Fibroblast of villous mesenchyme (primary cell): ENCODE measurements at places on chromosomes 13 and 19. TPM values are rescaled to one million over a fixed set of nuclear protein-coding genes. Genes with fewer than 3 reads are reported as not detected.

GRCh38 chr19:34676697-34677385, at the start of gene SCGB2B2:
TSS of gene SCGB2B2 (minus strand) at chr19:34677159. CDS start at chr19:34594563, 82,596 bp downstream.
- DNase-seq: no peak

The GRK1 gene
- total RNA-seq: not detected in 2 replicates

DNA sequence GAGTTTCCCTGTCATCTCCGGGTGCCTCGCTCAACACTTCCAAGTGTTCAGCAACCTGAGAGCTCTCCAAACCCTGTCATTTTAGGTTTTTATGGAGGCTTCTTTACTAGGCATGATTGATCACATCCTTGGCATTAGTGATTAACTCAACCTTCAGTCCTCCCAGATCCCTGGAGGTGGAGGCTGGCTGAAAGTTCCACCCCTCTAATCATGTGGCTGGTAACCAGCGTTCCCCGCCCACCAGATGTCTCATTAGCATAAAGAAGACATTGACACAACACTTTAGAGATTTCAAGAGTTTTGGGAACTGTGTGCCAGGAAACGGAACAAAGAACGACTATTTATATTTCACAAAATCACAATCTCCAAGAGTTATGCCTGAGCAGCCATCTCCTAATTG, 71.1 kb upstream of the RGCC start:
- no peak for DNase-seq

GRCh38 chr13:95226476-95226875, 74.8 kb downstream of the ABCC4 start:
- DNase-seq: no peak

- peak; percentile 93 for DNase-seq
These were observed 19.8 kb downstream of the PROZ start for GRCh38 chr13:113178070-113178895.

The ADAT3 gene
- 3.9 and 4.5 TPM in 2 replicates for total RNA-seq

DNA sequence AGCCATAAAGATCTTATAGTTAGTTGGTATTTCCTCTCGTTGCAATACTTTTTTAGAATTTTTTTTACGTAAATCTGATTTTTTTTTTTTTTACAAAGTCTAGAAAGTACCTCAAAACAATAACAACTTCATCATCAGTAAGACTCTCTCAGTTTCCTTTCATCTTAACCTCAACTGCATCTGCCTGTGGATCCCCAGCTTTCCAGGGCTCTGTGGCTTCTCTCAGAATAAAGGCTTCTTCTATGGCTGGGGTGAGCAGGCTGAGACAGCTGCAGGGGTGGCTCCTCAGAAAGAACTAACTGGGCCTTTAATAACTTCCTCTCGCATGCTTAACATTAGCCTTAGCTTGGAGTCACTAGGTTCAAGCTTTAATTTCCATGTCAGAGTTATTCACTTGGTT, 4.2 kb downstream of the ZNF506 start:
- DNase-seq: no peak

DNA sequence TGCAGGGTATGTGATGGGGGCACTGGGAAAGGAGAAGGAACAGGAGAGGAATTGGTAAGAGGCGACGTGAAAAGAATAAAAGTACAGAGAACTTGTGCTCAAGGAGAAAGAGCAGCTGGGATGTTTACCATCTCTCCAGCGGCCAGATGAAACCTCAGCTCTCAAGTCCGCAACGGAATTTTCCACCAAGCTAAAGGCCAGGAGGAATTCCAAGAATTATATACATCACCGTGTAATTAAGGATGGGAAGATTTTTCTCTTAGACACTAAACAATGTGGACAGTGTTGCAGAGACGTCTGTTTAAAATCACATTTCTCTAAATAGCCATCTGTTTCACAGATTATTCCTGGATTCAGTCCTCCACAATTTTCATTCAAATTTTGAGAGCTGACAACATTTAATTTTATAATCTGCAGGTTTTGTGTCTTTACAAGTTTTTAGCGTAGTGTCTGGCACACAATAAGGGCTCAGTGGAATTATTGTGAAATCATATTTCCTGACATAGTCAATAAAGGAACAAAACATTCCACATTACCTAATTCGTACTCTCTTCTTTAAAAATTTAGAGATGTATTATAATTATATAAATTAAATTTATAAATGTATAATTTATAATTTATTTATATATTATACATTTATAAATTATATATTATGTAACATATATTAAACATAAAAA, 23.0 kb upstream of the USP29 start:
- peak; percentile 56 for DNase-seq

- peak; percentile 79 for DNase-seq
These were observed 13.2 kb downstream of the NCAN start for GRCh38 chr19:19224852-19225494.
